AG09319 (cell line): ENCODE measurements at places on chromosomes 3 and 15.

DNA sequence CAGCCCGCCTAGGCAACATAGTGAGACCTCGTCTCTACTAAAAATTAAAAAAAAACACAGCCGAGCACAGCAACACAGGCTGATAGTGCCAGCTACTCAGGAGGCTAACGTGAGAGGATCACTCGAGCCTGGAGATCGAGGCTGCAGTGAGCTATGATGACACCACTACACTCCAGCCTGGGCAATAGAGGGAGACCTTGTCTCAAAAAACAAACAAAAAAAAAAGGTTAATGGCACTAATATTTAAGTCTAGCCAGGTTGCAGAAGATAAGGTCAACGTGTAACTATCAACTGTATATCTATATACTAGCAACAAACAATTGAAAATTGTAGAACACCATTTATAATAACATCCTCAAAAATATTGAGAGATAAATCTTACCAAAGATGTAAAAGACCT is 75.1 kb downstream of the MYO9A start:
- DNase-seq: no peak

DNA sequence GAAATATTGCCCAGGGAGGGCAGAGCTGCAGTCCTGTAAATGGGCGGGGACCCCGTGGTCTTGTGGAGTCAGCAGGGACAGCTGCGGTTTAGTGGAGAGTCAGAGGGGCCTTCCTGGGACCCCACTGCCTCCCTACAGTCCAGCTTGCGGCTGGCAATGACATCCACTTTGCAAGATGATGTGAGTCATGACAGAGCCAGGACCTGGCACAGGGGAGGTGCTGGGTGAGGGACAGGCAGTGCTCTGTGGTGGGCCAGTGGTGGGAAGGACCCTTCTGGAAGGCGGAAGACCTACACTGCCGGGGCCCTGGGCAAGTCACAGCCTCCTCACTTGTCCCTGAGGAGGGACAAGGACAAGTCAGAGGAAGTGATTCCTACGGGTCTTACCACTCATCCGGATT is 17.8 kb downstream of the APBA2 start:
- DNase-seq: no peak

- DNase-seq: no peak
Observed at GRCh38 chr3:23741036-23741706, 64.6 kb upstream of the UBE2E1 start.

- no peak for DNase-seq
Observed at GRCh38 chr3:64084640-64085039, 61.3 kb upstream of the PSMD6 start.

- no peak for DNase-seq
Observed at GRCh38 chr3:124627501-124627908, 102.7 kb upstream of the UMPS start.

- no peak for DNase-seq
Observed at GRCh38 chr3:187165144-187165543, 25.8 kb upstream of the RPL39L start.

DNA sequence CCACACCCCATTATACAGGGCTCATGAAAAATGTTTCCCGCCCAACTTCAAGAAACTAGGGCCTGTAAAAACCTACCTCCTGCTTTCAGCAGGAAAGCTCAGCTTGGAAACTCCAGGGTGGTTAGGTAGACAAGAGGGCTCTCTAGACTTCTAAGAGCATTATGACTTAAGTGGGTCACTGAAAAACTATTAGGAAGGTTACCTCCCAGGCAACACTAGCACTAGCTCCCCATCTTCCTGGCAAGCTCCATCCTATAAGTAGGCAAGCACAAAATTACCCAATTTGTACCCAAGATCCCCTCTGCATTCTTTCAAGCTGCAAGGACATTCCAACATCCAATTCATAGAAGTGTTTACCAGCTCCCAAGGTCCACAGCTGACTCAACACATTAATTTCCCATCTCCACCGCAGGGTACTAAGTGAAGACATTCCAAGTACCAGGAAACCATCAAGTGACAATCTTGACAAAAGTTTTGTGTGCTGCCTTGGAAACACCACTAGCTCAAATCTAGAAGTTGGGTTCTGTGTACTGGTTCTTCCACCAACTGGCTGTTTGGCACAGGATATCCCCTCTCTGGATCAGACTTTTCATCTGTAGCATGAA is 46.9 kb downstream of the WNT5A start:
- no peak for DNase-seq

DNA sequence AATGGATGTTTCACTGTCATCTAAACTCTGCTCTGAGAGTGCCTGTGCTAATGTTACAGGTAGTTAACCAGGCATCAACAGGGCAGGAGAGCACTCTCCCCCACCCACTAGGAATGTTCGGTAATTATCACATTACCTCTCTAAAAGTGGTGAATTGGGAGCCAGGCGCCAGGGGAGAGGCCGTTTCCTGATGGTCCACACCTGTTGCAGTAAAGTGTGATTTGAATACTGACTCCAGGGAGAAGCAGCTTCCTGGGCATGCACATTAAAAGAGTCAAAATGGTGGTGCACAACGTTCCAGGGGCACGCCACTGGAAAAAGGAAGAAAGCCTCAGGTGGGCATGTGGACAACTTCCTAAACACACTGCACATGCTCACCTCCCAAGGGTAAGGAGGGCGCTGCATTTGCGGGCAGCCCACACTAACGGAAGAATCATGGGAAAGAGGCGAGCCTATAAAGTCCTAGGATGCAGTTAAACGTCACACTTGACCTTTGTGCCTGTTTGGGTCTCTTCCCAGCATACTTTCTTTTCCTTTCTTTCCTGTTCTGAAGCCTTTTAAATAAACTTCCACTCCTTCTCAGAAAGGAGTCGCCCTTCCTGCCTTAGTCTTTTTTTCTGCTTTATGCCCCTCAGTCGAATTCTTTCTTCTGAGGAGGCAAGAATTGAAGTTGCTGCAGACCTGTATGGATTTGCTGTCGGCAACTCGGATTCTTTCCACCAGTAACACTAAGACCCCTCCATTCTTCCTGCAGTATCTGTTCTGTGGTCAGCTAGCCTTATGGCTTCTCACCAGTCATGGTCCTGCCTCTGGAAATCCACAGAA is 28.9 kb upstream of the GPD1L start:
- DNase-seq: no peak

- DNase-seq: no peak
Observed at GRCh38 chr3:176765382-176765900, 431.8 kb downstream of the TBL1XR1 start.

- DNase-seq: no peak
Observed at GRCh38 chr15:99598296-99598695, 32.5 kb downstream of the MEF2A start.

DNA sequence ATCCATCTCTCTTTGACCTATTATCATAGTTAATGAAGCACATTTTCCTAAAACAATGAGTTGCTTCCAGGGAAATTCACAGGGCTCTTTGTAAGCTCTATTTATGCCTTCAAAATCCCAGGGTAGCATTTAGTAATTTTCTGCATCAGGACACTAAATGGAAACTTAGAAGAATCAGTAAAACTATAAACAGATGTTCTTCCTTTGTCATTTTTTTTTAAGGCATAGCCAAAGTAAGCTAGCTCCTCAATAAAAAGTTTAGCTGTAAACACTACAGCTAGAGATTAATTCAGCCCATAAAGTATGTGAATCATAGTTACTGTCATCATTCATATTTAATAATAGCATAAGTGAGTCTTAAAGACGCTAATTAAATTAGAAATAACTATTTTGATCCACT is 79.3 kb downstream of the RPL22L1 start:
- no peak for DNase-seq

DNA sequence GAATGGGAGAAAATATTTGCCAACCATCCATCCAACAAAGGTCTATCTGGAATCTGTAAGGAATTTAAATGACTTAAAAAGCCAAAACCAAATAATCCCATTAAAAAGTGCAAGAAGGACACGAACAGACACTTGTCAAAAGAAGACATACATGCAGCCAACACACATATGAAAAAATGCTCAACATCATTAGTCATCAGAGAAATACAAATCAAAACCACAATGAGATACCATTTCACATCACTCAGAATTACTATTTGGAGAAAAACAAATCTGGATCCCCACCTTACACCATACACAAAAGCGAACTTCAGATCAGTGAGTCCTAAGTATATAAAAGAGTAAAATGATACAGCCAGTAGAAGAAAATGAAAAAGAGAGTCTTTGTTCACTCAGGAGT is 58.6 kb upstream of the MNS1 start:
- DNase-seq: no peak

DNA sequence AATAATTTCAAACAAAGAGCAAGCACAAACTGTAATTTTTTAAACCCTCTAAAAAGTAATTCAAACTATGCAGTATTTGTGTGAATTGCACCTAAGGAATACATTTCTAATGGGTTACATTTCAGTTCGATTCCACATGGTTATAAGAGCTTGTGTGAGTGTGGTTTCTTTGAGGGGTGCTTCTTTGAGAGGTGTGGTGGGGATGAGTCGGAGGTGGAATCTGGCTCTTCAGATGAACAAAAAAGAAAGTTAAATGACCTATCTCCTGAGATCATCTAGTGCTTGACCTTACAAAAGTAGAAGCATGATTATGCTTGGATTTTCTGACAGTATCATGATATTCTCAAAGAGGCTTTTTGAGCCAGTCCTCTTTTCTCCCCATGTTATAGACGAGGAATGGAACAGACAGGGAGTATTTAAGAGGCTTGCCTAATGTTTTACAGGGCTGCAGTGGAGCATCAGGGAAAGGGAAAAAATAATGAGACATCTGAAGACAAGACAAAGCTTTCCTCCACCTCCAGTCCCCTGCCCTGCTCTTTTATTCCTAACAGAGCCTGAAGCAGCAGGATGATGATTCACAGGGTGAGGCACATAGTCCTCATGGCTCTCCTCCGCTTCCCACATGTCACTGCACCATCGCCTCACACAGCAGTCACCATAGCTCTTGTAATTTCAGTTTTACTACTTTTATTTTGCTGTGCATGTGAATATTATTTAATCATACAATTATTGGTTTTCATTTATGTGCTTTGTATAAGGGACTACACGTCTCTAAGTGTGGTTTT is 82.0 kb downstream of the LYSMD4 start:
- no peak for DNase-seq

- no peak for DNase-seq
Observed at GRCh38 chr3:47641739-47642138, 63.1 kb upstream of the CSPG5 start.
